ENCODE measurements at places on chromosomes 5 and 9.

- peak; percentile 95 for DNase-seq
These were observed 4.3 kb downstream of the SMIM33 start for GRCh38 chr5:139474890-139475791.

DNA sequence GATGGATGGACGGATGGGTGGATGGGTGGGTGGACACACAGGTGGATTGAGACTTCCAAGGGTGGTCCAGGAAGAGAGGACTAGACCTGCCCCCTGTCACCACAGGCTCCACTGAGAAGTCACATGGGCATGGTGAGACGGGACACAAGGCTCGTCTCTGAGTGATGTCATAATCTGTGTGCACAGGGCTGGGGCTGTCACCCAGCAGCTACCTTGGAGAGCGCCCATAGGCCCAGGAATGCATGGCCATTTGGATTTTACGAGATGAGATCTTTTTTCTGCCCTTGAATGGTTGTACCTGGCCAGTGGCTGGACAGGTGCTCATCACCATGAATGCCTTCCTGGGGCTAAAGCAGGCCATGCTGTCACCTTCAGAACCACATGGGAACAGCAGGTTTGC is 3.1 kb downstream of the OLFM1 start:
- peak; percentile 13 for DNase-seq

GRCh38 chr5:4335078-4335477 is 739.4 kb downstream of the IRX1 start:
- no peak for DNase-seq

GRCh38 chr9:34254141-34254913 is 74.7 kb downstream of the KIF24 start:
- DNase-seq = no peak

- DNase-seq = peak; percentile 1
These were observed 124.5 kb downstream of the EDIL3 start for GRCh38 chr5:84260140-84260539.

DNA sequence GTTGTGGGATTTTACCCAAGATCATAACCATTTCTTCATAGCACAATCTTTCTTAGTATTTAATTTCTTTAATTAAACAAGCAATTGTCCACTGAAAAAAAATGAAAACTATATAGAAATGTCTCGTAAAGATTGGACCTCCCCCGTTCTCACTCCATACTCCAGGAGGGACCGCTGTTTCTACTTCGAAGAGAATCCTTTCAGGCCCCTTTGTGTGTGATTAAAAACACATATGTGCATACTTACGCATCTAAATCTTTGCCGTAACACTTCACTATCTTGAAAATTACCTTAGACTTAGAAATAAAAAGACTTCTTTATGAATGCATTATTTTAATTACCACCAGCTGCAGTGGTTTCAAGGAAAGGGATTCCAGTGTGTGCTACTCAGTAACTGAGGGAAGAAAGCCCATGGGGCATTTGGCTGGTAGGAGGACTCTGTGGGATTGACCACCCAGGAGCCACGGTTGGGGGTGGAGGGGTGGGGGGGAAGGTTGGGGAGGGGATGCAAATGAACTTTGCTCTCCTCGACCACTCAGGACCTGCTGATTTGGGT is 209.1 kb downstream of the FAM114A2 start:
- DNase-seq = no peak

DNA sequence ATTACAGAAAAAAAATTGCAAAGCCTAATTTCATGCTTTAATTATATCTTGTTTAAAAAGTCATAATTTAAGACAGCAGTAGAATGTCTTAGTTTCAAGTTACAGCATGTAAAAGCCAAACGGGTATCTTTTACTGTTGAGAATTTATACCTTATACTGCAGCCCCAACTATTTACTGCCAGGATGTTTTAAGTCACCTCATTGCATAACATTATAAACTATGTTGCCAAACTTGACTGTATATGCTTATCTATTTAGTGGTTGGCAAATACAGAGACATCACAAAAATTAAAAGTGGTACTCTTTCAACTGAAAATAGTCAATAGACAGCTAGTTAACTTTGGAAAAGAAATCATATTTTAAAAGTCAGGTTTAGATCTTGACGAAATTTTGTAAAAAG is 119.5 kb downstream of the EDIL3 start:
- no peak for DNase-seq

- no peak for DNase-seq
These were observed 687.0 kb downstream of the CETN3 start for GRCh38 chr5:89722538-89722937.

Data from common myeloid progenitor, CD34-positive (primary cell).